ENCODE measurements at places on chromosomes 12 and 14.

DNA sequence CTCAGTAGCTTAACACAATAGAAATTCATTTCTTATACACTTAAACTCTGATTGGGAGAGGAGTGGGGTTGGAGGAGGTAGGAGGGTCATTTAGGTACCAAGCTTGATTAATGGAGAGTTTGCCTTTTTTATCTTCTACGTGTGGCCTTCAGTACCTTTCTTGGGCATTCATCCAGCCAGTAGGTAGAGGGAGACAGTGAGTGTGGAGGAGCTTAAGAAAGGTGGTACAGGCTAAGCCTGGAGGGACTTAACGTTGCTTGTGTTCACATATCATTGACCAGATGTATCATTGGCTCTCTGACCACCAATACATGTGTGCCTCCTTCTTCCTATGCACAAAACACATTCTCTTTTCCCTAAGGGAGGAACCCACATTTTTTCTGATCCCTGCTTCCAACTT lies 232.9 kb upstream of the CRY1 start:
- no peak for DNase-seq

GRCh38 chr14:88422919-88423650 lies 37.6 kb downstream of the SPATA7 start:
- DNase-seq: no peak

DNA sequence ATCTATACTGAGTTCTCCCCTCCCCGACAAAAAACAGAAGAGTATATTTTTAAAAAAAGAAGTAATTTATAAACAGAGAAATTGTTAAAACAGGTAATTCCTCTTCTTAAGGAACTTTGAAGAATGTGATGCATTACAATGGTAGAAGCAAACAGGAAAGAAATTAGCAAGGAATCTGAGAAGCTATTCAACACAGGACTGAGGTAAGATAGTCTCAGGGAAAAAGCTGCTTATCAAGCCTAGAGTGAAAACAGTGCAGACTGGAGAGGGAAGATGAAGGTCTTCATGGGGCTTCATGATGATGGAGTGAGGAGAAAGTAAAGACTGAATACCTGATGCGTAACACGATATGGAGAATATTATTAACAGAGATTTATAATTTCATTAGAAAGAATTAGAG lies 880.0 kb downstream of the SLC16A7 start:
- no peak for DNase-seq

- DNase-seq: no peak
Measured at GRCh38 chr12:99444859-99445316, 202.7 kb upstream of the GARIN6 start.

- no peak for DNase-seq
Measured at GRCh38 chr12:117111386-117111785, 12.2 kb upstream of the TESC start.

DNA sequence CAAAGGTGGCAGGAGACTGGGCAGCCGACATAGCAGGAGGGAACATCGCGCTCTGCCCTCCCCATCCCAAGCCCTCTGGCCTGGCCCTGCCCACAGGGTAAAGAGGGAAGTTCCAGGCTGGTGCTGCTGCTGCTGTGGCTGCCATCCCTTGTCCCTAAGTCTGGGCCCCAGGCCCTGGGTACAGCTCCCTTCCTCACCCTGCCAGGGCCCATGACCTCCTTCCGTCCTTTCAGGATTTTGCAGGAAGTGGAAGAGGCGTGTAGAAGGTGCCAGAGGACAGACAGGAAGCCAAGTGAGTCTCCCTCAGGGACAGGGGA lies 14.7 kb upstream of the NCOR2 start:
- DNase-seq: no peak

- DNase-seq: no peak
Measured at GRCh38 chr12:108622421-108622820, 11.3 kb downstream of the SELPLG start.

DNA sequence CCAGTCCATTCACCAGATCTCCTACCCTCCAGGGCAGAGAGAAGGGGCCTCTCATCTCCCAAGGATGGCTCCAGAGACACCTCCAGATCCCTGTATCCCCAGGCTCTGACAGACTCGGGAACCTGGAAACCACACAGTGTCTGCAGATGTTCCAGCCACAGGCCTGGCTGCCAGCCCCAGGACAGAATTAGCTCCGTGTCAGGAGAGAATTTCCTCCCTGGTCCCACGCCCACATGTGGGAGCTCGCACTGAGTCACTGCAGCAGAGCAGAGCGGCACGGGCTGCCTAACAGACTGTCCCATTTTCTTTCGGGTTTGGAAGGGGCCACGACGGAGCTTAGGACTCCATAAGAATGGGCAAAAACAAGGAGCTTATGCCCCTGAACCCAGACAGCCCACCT lies 33.6 kb downstream of the CMKLR1 start:
- DNase-seq: no peak

DNA sequence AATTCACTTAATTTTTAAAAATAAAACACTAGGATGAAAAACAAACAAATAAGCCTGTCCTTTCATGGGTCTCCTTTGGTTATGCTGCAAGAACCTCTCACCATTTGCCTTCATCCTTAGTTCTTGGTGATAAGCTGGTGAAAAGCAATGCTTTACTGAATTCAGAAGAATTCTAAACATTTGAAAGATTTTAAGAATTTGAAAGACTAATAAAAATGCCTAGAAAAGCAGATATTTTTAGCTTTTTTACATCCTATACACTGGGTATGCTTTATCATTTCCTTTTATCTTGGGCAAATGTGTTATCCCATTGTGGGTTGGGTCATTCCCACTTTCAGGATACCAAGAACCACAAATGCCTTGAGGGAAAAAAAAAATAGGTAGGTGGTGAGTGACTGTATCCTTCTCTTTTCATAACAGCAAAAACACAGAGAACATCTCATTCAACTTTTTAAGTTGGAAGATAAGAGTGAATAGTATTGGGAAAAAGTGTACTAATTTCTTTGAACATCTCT lies 197.1 kb upstream of the ABCD2 start:
- no peak for DNase-seq

DNA sequence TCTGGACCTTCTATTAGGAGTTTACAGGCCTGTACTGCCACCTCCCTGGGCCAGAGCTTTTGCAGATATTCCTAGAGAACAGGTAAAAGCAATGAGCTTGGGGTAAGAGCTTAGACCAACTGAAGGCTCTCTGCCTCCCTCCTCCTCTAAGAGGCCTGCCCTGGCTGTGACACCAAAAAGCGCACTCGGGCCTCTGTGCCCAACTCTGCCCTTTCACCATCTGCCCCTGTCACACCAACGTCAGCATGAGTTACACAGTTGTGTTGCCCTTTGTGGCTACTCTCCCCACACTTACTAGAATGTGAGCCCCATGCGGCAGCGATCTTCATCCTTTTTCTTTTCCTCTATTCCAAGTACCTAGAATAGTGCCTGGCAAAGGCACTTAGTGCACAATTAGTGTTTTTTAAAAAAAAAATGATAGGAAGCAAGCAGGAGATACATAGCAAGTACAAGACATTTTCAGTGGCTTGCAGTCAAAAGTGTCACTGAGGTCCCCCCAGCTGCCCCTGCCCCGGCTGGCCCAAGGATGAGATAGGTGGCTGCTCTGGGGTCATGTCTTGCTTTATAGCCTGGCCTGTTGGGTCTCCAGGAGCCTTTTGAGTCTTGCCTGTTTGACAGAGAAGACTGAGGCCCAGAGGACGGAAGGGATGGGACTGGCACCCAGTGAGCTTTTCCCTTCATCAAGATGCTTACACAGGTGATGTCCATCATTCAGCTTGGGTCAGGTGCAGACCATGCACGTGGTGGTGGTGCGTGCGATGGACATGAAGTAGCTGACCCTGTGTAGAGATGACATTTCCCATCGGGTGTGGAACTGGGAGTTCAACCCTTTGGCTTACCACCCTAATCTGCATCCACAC lies 12.5 kb downstream of the CKB start:
- no peak for DNase-seq

GRCh38 chr12:23556661-23557060 lies 392.8 kb downstream of the SOX5 start:
- no peak for DNase-seq

- DNase-seq: no peak
Measured at GRCh38 chr14:94655169-94655710, 43.0 kb downstream of the SERPINA3 start.

DNA sequence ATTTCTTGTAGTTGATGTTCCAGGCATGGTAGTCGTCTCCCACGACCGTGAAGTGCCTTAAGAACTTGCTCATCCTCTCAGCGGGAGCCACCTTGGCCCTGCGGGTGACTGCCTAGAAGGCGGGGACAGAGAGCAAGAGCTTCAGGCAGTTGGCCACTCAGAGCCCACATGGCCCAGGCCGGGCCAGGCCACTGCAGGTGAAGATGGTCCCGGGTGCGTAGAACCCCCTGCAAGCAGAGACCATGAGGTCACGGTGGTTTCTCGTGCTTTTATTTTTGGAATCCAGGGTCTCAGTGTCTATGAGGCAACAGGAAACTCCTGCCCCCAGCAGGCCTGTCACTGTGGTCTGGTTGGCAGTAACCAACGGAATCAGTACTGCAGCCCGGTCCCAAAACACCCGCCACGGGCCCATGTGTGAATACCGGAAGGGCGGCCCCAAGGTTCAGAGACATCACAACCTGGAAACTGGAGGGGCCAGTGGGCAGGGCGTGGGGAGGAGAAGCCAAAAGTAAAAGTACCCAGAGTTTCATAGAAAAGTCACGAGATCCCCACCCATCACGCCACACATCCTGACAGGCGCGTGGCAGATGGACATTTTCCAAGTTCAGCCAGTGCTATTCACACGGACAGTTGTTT lies 27.5 kb downstream of the HVCN1 start:
- DNase-seq: no peak

- DNase-seq: peak; percentile 38
Measured at GRCh38 chr12:72272091-72272661, at the start of gene TRHDE. TSS of gene TRHDE (plus strand) at chr12:72272370. CDS start at chr12:72272644, 274 bp downstream.

GRCh38 chr12:76223869-76224268 lies 124.3 kb downstream of the BBS10 start:
- DNase-seq: no peak

GRCh38 chr12:26935636-26936378 lies 2.0 kb downstream of the INTS13 start:
- DNase-seq: no peak

- no peak for DNase-seq
Measured at GRCh38 chr12:57740656-57741412, 2.3 kb upstream of the AGAP2 start.

All from renal cortex interstitium (tissue), 15 donors.